Stimulated activated CD4-positive, alpha-beta T cell treated with anti-CD3 and anti-CD28 coated beads, Interleukin-1b, Interleukin-23, amount 100 ng/mL, for 1 hour (primary cell): ENCODE measurements at places on chromosomes 13 and 19.
A peak's percentile ranks its signal among the peaks of the same experiment; 100 is the strongest.

- DNase-seq = no peak
Measured at GRCh38 chr19:13117176-13117771, 734 bp upstream of the TRMT1 start.

GRCh38 chr19:16576690-16577530 is 4.7 kb upstream of the SLC35E1 start:
- no peak for DNase-seq

DNA sequence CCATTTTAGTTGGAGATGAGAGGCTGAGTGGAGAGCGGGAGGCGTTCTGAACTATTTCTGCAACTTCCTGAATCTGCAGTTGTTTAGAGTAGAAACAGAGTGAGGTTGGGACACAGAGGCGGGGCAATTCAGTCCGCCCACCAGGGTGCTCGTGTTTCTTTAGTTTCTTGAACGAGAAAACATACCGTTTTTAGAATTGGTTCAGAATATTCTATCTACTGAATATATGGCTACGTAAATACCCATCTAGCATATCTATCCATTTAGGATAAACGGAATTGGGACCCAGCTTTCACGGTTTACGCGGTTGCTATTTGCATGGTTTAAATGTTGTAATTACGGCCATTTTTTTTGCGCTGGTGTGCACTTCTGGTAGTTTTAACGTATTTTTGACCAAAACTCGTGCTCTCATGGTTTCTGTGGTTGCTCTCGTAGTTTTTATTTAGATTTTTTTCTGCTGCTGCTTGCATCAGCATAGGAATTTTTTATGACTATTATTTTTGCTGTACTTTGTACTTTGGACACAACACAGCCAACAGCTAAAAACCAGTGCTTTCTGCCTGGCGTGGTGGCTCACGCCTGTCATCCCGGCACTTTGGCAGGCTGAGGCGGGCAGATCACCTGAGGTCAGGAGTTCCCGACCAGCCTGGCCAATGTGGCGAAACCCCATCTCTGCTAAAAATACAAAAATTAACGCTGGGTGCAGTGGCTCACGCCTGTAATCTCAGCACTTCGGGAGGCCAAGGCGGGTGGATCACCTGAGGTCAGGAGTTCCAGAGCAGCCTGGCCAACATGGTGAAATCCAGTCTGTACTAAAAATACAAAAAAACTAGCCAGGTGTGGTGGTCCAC is 32.7 kb downstream of the TIMM13 start:
- DNase-seq = no peak

- DNase-seq = no peak
Measured at GRCh38 chr13:33367171-33367895, 81.8 kb upstream of the STARD13 start.

DNA sequence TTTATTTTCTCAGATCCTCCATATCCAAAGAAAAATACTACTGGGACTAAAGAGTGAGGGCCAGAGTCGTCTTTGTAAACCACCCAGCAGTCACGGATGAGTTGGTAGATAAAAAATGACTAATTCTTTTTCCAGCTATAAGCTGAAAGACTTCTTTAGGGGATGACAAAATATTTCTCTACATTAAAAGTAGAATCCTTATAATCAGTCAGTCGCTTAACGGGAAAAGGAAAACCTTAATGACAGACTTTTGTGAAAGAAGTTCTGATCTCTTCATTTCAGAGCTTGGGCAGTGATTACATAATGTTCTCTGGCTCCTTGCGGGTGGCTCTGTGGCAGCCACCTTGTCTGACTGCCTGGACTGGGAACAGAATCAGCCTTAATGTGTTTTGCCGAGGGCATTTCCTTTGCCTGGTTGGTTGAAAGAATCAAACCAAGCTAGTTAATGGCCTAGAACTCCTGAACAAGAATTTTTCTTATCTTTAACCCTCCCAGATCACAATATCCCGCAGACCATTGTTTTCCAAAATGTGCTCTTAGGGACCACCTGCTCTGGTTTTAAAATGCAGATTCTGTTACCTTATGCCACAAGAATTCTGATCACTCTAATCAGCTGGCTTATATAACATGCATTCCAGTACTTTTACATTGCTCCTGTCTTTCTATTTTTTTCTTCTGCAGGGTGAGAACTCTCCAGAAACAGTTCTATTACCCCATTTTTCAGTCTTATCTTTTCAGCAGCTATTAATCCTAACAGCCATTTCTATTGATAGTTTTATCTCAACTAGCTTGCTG is 2.5 kb downstream of the ITM2B start:
- DNase-seq = no peak

- DNase-seq = no peak
Measured at GRCh38 chr19:19209372-19209771, 2.4 kb upstream of the NCAN start.

DNA sequence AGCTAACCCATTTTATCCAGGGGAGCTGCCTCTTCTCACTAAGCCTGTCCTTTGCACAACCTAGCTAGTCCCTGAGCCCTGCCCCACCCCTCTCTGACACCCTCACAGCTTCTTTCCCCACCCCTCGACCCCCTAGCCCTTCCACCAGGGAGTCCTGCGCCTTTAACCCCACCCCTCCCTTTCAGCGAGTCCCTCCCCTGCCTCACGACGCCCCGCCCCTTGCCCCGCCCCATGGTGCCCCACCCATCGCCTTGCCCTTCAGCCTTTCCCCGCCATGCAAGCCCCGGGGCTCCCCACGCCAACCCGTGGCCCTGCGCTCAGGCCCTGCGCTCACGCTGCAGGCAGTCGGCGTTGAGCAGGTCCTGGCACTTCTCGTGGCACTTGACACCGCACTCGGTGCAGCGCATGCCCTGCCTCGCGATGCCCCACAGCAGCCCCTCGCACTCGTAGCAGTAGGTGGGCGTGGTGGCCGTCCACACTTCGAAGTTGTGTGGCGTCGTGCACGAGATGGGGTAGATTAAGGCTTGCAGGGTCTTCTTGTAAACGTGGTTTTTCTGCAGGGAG is 40.0 kb downstream of the UNC13A start:
- no peak for DNase-seq

DNA sequence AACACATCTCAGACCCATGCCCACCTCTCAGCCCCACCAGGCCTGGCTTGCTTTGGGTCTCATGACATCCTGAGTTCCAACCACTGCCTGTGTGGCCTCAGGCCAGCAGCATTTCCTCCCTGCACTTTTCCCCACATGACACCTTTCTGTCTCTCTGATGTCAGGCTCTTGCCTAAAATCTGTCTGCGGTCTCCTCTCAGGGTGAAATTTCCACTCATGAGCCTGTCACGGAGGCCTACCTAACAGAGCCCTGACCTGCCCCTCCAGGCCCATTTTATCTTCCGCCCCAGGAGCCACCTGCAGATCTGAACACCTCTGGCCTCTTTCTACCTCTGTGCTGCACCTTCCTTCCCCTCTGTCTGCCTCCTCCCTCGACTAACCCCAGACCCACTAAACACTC is 93.5 kb downstream of the ZDHHC20 start:
- no peak for DNase-seq

DNA sequence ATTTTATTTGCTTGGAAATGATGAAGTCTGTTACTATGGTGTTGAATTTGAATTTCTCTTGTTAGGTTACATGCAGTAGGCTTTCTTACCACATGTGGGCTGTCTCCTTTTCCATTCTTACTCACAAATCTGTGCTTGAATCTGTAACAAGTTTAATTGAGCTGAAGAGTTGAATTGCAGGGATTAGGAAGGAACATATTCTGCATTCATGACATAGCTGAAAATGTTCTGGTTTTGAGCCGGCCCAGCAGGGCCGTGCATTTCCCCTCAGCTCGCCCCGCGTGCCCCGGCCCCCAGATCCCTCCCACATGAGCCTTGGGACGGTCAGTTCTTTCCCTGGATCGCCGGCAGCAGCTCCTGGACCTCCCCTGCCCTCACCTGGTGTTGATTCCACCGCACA is 28.1 kb downstream of the TFDP1 start:
- DNase-seq = no peak

GRCh38 chr13:95159458-95159857 is 141.8 kb downstream of the ABCC4 start:
- no peak for DNase-seq

- DNase-seq = no peak
Measured at GRCh38 chr19:51786646-51787494, 8.1 kb upstream of the FPR3 start.

DNA sequence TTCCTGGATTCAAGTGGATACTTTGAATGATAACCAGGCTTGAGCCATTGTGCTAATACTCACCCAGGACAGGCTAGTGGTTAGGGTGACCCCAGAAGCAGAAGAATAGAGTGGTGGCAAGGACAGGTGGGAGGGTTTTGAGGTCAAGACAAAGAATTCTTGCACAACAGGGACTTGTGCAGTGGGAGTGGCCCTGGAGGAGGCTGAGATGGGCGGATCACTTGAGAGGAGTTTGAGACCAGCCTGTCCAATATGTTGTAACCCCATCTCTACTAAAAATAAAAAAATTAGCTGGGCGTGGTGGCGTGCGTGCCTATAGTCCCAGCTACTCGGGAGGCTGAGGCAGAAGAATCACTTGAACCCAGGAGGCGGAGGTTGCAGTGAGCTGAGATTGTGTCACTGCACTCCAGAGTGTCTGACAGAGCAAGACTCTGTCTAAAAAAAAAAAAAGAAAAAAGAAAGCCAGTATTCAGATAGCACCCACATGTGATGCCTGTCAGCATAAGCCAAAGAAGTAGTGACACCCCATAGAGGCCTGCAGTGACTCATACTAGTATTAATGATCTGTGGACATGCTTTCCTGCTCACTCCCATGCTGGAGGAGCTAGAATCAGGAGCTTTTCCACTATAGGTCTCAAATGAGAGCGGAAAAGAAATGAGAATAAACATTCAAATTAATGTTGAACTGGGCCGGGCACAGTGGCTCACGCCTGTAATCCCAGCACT is 78.7 kb downstream of the RNF17 start:
- no peak for DNase-seq

GRCh38 chr19:12806242-12807081 is at the start of gene RNASEH2A:
Gene RNASEH2A (plus strand): TSS chr19:12806584. CDS start chr19:12806674, 90 bp downstream.
- DNase-seq = peak; percentile 63

- no peak for DNase-seq
Measured at GRCh38 chr13:109654341-109655205, 131.8 kb downstream of the IRS2 start.

DNA sequence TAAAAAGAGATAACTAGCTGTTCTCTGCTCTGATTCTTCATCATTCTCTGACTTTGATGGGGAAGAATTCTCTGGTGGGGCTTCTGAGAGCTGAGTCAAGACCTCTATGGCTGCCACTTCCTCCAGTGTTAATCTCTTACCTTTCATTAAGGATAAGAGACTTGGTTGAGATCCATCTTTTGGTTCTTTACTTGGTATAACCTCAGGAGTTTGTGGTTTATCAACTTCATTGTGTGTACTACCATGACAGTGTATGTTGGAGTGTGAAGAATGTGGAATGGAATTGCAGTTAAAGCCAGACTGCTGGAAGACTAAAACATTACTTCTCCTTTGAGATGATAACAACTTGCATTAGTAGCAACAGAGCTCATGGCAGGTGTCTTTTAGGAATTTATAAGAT is 222.0 kb downstream of the SLITRK5 start:
- no peak for DNase-seq

- DNase-seq = no peak
Measured at GRCh38 chr13:49026851-49027250, 51.1 kb downstream of the FNDC3A start.

DNA sequence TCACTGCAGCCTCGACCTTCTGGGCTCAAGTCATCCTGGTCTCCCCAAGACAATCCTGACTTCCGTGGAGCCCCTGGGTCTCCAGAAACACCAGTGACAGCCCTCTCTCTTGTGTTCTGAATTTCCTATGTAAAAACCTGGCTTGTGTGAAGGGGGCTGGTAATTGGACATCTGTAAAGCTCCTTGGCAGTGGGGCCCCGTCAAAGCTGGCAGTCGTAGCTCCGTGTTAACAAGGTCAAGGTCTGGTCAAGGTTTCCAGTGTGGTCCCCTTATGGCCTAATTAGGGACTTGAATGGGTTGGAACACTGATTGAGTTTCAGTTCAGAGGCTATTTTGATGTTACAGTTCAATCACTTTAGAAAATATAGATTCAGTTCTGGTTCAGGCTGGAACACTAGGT is 32.8 kb upstream of the NDUFS7 start:
- DNase-seq = no peak

GRCh38 chr19:29001597-29002245 is 211.2 kb downstream of the UQCRFS1 start:
- DNase-seq = no peak

DNA sequence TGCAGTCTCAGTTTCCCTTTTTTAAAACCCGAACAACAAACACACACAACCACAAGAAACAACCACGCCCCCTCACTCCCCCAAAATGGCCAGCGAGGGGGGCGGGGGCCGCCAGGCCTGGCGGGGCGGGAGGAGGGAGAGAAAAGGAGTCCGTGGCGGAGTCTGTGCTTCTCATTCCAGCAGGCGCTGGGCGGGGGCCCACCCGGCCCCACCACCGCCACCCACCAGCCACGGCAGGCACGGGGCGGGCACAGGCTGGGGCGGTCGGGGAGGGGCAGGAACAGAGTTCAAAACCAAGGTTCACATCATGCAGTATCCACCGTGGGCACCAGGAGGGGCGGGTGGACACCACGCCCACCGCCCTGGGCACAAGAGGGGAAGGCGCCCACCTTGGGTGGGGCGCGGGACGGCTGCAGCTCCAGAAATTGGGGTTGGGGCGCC is 12.9 kb downstream of the DPF1 start:
- no peak for DNase-seq

- DNase-seq = no peak
Measured at GRCh38 chr19:2969104-2969504, 8.3 kb upstream of the TLE6 start.

DNA sequence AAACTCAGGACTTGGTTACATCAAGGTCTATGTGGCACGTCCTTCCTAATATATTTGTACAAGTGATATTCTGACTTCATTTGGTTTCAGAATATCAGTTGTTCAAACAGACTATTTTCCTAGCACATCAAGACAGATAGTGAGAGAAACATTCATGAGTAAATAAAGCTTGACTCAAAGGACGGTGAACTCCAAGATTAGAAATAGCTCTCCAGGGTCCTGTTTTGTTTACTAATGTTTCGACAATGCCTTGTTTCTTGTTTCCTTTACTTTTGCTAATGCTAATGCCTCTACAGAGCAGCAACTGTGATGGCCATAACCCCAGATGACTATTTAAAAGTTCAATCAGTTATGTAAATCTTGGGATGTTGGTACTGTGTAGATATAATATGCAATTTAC is 313.9 kb downstream of the KLF12 start:
- no peak for DNase-seq

DNA sequence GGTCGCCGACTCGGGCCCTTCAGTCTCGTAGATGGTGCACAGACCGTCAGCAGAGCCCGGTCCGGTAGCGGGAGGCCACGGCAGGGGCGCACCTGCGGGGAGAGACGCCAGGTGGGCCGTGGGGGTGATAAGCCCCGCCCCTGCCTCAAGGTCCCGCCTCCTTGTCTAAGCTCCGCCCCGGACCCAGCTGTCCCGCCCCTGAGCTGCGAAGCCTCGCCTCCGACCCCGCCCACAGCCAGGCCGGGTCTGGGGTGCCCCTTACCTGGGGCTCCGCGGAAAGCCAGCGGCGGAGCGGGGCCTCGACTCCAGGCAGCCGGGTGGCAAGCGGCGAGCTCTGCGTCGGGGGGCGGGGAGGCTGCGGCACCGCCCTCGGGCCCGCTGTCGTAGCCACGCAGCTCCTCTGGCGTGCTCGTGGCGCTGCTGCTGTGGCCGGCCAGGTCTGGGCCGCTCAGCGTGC is 4.7 kb downstream of the PRR36 start:
- peak; percentile 60 for DNase-seq
